ENCODE measurements at places on chromosomes 3 and 15.
A peak's percentile ranks its signal among the peaks of the same experiment; 100 is the strongest.

DNA sequence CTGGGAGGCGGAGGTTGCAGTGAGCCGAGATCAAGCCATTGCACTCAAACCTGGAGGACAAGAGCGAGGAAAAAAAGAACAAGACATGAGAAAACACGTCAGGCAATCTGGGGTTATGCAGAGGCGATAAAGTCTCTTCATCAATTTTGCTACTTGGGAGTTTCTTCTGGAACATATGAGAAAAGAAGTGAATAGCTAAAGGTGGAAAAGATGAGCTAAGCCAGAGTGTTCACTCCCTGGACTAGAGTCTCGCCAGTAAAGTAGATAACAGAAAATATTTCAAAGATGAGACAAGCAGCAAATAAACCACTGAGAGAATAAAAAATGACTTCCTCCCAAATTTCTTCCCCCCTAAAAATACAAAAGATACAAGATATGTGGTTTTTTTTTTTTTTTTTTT lies 188.4 kb upstream of the HES1 start:
- DNase-seq: no peak

- DNase-seq: no peak
Measured at GRCh38 chr15:69926006-69926405, 171.7 kb downstream of the TLE3 start.

DNA sequence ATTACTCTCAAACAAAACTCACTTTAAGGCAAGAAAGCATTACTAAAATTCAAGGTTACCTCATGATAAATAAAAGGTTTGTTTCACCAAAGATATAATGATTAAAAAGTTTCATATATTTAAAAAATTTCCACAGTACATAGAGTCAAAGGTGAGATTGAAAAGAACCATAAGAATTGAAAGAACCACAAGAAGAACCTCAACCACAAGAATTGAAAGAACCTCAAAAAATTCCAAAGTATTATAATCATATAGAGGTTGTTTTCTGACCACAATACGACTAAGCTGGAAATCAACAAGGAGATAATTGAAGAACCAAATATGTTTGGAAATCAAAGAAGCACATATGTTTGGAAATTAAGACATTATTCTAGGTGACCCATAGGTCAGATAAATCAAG lies 52.7 kb downstream of the SLC25A36 start:
- DNase-seq: no peak

DNA sequence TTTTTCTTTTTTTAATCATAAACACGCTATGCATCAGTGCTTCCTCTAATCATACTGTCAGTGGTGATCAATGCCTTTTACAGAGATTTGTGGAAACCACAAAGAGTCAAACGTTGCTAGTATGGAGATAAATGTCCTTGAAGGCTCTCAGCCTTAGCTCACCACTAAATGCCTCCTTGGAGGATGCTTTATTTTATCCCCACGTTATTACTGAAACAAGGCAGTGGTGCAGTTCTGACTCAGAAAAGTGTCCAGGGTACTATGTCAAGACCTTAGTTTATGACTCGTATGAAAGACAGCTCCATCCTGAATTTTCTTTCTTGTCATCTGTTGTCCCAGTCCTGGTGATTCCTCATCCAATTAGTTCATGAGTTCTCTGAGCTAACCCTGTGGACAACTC lies 1146.7 kb downstream of the IGSF11 start:
- DNase-seq: no peak

DNA sequence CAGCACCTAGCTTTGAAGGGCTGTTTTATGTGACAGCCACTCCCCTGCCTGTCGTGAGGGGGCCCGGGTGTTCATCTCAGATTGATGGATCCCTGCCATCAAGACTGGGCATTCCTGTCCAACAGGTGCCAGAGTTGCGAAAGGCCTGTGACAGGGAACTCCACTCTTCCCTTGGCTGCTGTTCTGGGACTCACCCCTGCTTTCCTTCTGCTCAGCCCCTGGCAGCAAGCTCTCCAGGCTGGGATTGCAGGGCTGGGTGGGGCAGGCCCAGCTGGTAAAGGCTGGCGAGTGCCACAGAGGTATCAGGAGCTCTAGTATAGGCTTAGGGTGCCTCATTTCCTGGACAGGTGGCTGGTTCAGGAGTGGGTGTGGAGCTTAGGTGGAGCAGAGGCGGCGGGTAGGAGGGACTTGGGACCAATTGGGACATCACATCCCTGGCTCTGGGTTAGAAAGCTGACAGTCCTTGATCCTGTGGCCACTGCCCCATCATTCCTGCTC lies at the start of gene PLA2G4B:
PLA2G4B (plus strand) TSS at position 448 of the 498 bp plus-strand sequence. CDS start 67 bp downstream, outside the sequence.
- no peak for DNase-seq

DNA sequence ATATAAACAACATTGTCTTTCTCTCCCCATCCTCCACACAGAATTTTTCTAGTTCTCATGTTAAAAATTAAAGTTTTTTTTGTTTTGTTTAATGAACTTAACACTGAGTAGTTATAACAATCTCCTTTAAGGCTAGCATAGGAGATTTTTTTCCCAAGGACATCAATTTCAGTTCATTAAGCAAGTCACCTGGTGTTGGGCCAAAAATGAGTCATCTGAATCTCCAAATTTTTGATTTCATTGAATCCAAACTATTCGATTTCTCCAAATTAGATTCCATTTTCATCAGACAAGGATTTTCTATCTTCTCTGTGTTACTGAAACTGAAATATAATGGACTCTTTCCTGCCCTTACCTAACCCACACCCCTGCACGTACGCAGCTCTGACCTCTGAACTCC lies 631.4 kb upstream of the MDFIC2 start:
- DNase-seq: no peak

DNA sequence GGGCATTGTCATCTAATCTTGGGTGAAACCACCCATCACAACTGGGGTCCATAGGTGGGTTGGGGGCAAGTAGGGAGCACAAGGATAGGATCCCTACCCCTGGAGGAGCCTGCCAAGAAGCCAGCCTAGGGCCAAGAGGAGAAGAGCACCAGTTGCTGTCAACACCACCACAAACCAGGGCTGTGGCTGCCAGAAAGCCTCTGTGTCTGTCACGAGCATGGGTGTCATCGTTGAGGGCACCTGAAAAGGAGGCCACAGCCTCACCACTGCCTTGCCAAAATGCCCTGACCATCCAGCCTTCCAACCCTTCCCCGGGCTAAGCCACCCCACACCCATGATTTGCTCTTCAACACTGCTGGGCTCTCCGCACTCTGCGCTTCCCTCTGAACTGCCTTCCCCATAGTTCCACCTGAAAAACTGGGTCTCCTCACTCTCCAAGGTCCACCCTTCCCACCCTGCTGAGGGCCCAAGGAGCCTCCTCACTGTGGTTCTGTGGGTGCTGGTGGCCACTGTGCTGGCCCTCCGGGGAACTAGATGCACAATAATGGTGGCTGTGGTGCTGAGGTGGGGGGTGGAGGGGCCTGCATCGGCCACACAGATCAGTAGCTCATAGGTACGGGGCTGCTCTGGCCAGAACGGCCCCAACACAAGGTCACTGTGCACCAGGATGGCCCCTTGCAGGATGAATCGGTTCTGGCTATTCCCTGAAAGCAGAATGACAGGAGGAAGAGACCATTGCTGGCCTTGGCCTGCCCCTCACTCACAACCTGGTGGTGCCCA lies 6.2 kb upstream of the IP6K1 start:
- DNase-seq: no peak

- DNase-seq: no peak
Measured at GRCh38 chr3:64691051-64691450, 3.3 kb upstream of the ADAMTS9 start.

DNA sequence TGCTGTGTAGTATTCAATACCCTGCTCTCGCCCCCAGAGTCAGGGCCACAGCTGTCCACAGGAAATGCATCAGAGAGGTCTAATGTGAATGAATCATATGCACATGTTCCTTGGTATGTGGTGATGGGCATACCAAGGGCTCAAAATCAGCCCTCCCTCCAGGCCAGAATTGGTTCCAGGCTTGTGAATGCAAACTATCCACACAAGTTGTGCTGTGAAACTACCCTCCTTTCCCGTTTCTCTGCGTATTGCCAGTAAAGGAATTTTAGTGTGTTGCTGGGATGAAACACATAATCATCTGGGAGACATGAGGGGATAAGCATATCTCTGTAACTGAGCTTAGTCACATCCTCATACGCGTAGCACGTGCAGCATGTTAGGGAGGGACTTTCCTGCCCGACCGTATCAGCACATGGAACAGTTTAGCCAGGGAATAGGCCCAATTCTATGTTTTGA lies 9.2 kb upstream of the MME start:
- DNase-seq: no peak

- DNase-seq: no peak
Measured at GRCh38 chr3:37139567-37140052, 34.8 kb downstream of the LRRFIP2 start.

GRCh38 chr3:69409831-69410230 lies 23.9 kb upstream of the FRMD4B start:
- DNase-seq: no peak

DNA sequence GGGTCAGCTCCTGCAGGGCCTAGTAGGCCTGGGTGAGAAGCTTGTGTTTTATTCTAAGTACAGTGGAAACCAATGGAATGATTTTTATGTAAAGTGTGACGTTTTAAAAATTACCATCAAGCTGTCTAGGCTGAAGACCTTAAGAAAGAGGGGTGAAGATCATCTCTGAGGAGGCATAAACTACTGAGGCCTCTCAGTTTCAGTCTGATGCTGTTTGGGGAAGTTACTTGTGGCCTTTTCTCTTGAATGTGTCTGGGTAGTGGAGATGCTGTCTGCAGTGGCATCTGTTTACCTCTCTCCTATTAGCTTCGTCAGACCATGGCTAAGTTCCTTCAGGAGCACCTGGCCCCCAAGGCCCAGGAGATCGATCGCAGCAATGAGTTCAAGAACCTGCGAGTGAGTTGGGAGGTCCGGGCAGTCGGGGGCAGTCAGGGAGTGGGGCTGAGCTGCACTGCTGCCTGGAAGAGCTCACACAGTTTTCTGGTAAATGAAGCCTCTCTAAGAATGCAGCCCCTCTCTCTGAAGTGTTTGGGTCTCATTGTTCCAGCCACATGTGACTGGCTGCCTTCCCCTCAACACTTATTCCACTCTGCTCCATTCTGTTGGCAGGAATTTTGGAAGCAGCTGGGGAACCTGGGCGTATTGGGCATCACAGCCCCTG lies 1.9 kb downstream of the IVD start:
- no peak for DNase-seq

DNA sequence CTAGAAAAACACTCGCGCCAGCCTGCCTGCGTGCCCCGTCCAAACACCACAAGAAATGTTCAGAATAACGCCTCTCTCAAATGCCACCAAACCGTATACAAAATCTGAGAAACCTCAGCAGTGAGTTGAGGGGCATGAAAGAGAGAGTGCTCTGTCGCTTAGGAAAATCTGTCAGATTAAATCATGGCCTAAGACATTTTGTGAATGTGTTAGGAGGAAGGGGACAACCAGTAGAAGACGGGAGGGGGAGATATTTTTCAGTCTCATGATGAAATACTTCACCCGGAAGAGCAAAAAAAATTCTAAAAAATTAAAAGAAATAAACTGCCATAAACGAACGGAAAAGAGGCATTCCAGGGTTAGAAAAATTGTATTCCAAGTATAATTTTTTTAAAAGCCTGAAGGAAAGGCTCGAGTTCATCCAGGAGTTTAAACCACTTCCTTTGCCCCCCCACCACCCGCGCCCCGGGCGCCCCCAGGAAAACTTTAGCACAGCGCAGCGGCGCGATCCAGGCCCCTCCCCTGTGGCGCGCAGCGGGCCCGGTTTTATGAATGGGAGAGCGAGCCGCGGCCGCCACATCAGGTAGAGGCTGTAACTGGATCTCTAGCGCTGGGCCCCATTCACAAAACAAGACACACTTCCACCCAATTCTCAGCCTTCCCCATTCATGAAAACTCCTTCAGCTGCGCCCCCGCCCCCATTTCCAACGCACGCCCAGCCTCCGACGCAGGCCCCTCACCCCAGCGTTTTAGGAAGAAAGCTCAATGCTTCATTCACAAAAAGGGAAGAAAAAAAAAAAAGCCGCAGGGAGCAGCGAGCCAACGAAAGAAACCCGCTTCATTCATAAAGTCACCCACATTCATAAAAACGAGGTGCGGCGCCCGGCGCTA lies 1.4 kb downstream of the ETV5 start:
- DNase-seq: peak; percentile 68

DNA sequence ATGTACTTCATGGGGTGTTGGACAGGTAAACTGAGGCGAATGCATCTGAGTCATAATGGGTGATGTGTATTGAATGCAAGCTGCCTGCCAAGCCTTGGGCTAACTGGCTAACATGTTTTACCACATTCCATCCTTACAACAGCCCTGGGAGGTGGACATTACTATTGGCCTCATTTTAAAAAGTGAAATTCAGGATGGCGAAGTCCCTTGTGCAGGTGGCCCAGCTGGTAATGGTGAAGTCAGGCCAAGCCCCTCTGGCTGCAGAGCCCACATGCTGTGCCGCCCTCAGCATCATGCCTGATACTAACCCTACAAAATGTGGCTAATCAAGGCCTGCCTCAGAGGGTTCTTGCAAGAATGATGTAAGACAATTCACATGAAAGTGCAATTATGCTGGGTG lies 60.0 kb upstream of the CHD2 start:
- DNase-seq: no peak

GRCh38 chr3:80535286-80535685 lies 767.5 kb upstream of the ROBO1 start:
- DNase-seq: no peak

DNA sequence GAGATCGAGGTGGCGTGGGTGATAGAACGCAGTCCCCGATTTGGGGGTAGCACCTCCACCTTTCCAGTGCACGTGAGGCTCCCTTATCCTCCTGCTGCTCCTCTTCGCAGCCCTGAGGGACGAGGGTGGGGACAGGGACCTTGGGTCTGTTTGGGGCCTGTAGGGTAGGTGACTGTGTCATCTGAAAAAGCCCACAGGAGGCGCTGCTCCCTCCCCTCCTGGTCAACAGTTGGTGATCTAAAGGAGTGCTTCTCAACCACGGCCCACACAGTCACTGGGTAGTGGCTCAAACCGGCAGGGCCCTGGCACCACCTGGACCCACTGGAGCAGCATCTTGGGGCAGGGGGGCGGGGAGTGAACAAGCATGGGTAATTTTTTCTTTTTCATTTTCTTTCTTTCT lies 7.1 kb downstream of the LRRK1 start:
- no peak for DNase-seq

DNA sequence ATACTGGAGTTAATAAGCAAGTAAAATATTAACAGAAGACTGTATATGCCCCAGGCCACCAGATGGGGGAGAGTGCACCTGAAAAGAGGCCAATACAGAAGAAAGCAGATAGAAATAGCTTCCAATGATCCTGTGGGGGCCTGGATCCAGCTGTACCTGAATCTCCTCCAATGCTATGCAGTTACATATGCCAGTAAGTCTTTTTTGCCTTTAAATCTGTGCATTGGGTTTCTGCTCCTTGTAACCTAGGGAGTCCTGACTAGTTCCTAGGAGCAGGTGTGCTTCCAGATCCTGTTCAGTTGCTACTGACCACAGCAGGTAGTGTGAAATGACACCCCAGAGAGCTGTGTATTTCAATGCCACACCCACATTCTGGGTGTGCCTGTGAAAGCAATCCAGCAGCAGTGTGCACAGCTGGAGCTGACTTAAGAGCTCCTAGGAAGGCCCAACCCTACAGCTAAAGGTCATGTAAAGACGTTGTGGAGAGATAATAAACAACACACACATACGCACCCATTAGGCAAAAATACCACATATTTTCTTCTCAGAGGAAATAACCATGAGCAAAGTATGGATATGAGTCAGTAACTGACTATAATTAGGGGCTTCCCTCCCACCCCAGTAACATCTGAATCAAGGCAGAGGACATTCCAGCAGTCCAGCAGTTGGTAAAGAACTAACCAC lies 62.2 kb upstream of the AKAP13 start:
- DNase-seq: no peak

All from globus pallidus (tissue), 1 donor.